ENCODE measurements at places on chromosomes 4 and X.

GRCh38 chr4:110163327-110164069 is 34.9 kb downstream of the ELOVL6 start:
- no peak for DNase-seq

GRCh38 chr4:156388826-156389225 is 435.2 kb upstream of the CTSO start:
- DNase-seq = no peak

DNA sequence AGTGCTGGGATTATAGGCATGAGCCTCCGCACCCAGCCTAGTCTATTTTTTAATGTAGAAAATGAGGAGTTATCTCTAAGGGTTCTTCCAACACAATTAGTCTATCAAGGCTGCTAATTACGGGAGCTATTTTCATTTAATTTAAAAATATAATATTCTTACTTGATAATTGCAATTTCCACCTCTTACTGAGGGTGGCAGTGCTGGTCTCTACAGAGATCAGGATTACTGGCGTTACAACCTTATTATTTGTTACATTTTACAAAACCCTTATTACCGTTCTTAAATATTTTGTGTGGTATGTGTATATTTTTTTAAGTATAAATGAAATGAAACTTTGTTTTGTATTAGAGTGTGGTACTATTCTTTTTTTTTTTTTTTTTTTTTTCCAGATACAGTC is 17.6 kb upstream of the GK start:
- no peak for DNase-seq

GRCh38 chrX:40109288-40110008 is 11.7 kb upstream of the BCOR start:
- DNase-seq = no peak

- DNase-seq = no peak
Observed at GRCh38 chr4:110610940-110611831, 11.7 kb downstream of the PITX2 start.

- no peak for DNase-seq
Observed at GRCh38 chrX:132692066-132692465, 203.2 kb upstream of the MBNL3 start.

- no peak for DNase-seq
Observed at GRCh38 chr4:106594291-106594952, 225.8 kb upstream of the GIMD1 start.

GRCh38 chrX:78333521-78333920 is 6.1 kb upstream of the CYSLTR1 start:
- DNase-seq = no peak

DNA sequence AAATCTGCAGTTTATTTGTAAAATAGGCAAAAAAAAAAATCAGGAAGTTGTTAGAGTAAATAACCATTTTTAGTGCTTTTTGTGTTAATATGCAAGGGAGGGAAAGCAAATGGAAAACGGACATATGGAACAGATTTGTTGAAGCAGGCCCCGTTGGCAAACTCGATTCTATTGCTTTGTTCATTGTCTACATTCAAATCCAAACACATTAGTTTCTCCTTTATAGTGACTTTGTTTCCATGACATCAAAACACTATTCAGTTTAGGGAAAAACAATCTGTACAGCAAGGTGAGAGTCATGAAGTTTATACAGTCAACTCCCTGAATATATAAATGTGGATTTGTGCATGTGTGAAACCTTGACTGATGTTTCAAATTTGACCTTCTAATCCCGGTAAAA is 142.2 kb downstream of the FAM47A start:
- no peak for DNase-seq

GRCh38 chr4:68466185-68466584 is 18.9 kb downstream of the TMPRSS11E start:
- no peak for DNase-seq

- no peak for DNase-seq
Observed at GRCh38 chr4:67198727-67199126, 346.6 kb downstream of the CENPC start.

GRCh38 chr4:38106886-38107514 is 146.8 kb downstream of the PTTG2 start:
- DNase-seq = no peak

DNA sequence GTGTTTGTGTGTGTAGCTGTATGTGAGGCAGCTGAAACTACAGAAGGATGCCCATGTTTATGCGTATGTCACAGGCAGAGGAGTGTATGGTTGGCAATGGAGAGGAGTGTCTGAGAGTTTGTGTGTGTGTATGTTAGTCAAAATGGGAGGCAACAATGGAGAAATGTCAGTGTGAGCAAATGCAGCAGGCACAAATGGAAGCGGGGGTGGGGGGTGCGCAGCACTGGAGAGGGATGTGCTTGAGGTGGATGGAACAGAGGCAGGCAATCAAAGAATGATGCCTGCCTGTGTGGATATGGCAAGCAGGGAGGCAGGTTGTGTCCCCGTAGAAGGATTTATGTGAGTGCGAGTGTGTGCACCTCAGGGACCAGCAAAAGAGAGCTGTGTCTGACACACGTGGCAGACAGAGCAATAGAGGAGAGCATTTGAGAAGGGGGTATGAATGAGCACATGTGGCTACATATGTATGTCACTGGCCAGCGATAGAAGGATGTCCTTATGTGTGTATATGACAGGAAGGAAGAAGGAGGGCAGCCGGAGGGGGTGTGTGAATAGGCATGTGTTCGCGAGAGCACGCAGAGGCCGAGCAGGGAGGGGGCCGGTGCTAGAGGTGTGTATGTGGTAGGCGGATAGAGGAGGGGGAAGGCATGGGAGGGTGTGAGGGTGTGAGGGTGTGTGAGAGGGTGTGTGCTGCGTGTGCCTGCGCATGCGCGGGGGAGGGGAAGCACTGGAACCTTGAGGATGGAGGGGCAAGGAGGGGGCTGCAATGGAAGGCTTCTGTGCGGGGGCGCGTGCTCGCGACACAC is 1.1 kb downstream of the PJA1 start:
- DNase-seq = no peak

- DNase-seq = no peak
Observed at GRCh38 chr4:26529479-26529878, 39.2 kb upstream of the CCKAR start.

GRCh38 chrX:110692866-110693265 is 102.8 kb downstream of the CHRDL1 start:
- no peak for DNase-seq
